ENCODE measurements at places on chromosomes 5 and 9.

- DNase-seq: no peak
These were observed 24.7 kb downstream of the TRIM14 start for GRCh38 chr9:98094316-98094715.

- DNase-seq: no peak
These were observed 41.2 kb downstream of the ANKS6 start for GRCh38 chr9:98755006-98755618.

GRCh38 chr9:121280715-121281613, 13.0 kb downstream of the GSN start:
- DNase-seq: no peak

GRCh38 chr5:137395011-137395755, 103.9 kb downstream of the SPOCK1 start:
- no peak for DNase-seq

- no peak for DNase-seq
These were observed 149.6 kb downstream of the PRR16 start for GRCh38 chr5:120613729-120614128.

GRCh38 chr5:7606840-7607465, 211.0 kb downstream of the ADCY2 start:
- DNase-seq: no peak

- DNase-seq: no peak
These were observed 6.4 kb upstream of the SNX30 start for GRCh38 chr9:112744177-112744576.

All from esophagus muscularis mucosa (tissue), 4 donors.